Stimulated activated CD4-positive, alpha-beta T cell treated with anti-CD3 and anti-CD28 coated beads, Interleukin-1b, Interleukin-23, amount 100 ng/mL, for 4 hours (primary cell): ENCODE measurements at places on chromosomes 16 and 17.

DNA sequence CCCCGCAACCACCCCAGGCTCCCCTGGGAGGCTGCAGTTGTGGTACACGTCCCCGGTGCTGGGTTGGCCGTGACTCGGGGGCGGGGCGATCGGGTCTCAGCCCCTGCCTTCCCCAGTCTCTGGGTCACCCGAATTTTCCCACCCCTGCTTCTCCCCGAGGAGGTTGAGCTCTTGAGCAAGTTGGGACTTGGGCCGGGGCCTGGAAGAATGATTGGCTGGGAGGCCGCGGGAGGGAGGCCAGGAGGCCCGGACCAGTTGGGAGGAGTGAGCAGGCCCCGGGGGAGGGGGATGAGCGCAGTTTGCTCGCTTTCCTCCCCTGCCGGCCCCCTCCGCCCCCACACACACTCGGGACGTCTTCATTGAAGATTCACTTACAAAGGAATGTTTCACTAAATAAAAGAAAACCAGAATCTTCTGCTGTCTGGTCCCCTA, 4.5 kb upstream of the HEXIM1 start:
- DNase-seq: no peak

DNA sequence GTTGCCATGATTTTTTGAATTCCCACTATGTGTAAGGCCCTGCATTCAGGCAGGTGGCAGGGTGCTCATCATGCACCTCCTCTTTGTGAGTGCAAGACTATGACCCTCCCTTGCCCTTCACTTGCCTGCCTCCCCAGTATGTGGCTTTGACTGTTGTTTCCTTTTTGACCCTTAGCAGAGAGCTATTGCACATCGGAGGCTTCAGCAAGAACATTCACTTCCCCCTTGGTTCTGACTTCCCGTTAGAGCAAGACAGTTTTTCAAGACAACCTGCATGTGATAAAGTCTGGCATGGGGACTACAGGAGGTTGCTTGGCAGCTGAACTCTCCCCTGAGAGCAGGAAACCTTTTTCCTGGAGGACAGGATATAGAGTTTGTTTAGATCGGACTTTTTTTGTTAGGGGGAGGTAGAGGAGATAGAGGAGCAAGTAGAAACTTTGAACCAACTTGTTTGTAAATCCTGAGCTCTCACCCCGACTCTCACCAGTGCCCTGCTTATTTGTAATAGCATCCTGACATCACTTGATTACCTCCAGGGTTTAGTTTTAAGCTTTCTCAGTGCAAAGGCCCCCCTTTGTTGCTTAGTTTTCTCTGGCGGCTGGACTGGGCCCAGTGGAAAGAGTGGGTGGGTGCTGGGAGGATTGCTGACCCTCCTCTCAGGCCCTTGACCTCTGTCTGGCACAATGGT, 34.3 kb downstream of the LIMD2 start:
- no peak for DNase-seq

DNA sequence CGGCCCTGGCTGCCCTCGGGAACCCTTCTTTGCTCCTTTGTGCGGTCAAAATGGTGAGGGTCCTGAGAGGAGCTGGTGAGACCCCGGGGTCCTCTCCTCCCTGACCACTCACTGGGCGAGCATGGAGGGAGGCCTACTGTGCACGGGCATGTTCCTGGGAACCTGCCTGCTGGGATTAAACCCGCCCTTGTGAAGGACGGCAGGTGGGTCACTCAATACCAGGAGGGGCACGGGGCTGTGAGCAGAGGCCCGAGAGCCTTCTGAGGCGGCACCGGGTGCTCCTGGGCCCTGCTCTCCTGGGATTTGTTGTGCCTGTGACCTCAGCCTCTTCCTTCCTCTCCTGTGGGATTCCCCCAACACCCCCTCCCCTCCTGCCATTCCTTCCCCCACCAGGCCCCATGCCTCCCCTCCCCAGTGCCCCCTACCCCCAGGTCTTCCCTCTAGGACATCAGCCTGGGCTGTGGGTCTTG, 19.7 kb downstream of the METRNL start:
- DNase-seq: no peak

DNA sequence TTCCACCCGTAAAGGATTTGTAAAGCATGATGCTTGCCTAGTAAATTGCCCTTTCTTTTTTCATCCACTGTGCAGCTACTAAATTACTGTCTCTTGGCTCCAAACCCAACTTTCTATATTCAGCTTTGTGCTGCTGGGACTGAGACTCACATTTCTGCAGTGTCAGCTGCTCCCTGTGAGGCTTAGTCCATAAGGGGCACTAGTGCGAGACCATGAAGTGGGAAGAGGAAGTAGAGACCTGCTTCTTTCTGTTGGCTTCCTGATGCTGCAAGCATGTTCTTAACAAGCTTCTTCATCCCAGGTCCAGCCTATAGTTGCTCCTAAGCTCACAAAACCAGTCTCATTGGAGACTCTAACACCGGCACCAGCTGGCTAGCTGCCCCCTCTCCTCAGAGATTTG, 74.9 kb upstream of the HS3ST2 start:
- no peak for DNase-seq

- DNase-seq: no peak
Observed at GRCh38 chr17:63740464-63741142, 996 bp downstream of the STRADA start.

GRCh38 chr17:37791447-37792399, 46.9 kb upstream of the HNF1B start:
- DNase-seq: no peak

DNA sequence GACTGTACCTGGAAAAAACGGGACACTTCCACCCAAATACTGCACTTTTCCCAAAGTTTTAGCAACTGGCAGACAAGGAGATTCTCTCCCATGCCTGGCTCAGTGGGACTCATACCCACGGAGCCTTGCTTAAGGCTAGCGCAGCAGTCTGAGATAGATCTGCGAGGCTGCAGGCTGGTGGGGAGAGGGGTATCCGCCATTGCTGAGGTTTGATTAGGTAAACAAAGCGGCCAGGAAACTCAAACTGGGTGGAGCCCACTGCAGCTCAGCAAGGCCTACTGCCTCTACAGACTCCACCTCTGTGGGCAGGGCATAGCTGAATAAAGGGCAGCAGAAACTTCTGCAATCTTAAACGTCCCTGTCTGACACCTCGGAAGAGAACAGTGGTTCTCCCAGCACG, 44.8 kb downstream of the UTP18 start:
- no peak for DNase-seq

- DNase-seq: no peak
Observed at GRCh38 chr16:24896439-24896838, 50.7 kb downstream of the SLC5A11 start.

- DNase-seq: no peak
Observed at GRCh38 chr17:37247825-37248224, 128.0 kb upstream of the C17orf78 start.

DNA sequence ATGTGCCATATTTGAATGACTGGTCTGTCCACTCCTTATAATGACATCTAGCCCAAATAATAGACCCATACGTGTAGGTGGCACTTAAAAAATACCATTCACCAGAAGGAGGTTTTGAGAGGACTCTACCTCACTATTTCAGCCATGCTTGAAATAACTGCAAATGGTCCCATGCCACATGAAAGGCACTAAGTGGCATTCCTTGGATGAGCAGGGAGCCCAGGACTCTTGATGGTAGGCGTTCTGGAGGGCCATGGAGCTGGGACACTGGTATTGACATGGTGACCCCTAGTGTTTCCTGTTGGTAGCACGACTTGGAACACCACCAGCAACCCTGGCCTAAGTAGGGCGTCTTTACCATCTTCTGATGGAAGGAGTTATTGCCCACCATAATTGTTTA, 148.7 kb upstream of the ZFHX3 start:
- no peak for DNase-seq

GRCh38 chr17:43517161-43517560, 29.0 kb downstream of the ETV4 start:
- no peak for DNase-seq

DNA sequence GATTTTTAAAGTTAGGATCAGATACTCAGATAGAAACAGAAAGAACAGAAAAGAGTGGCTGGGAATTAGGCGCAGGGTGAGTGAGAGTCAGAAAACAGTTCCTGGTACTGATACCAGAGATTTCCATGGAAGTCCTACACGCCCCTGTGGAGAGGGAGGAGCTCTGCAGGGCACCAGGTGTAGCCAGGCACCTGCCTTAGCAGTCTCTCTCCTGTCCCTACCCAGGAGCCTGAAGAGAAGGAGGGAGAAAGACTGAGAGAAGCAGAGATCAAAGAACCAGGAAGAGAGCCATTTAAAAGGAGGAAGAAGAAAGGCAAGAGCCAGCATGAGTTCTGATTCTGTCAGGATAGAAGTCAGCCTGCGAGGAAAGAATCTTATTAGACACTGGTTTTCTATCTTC, 65.0 kb downstream of the CBLN1 start:
- no peak for DNase-seq

- DNase-seq: no peak
Observed at GRCh38 chr17:73625991-73626673, 18.1 kb downstream of the SDK2 start.

- no peak for DNase-seq
Observed at GRCh38 chr17:58158181-58158580, 8.6 kb upstream of the OR4D2 start.

- DNase-seq: no peak
Observed at GRCh38 chr17:61208301-61209105, 191.1 kb upstream of the TBX2 start.

DNA sequence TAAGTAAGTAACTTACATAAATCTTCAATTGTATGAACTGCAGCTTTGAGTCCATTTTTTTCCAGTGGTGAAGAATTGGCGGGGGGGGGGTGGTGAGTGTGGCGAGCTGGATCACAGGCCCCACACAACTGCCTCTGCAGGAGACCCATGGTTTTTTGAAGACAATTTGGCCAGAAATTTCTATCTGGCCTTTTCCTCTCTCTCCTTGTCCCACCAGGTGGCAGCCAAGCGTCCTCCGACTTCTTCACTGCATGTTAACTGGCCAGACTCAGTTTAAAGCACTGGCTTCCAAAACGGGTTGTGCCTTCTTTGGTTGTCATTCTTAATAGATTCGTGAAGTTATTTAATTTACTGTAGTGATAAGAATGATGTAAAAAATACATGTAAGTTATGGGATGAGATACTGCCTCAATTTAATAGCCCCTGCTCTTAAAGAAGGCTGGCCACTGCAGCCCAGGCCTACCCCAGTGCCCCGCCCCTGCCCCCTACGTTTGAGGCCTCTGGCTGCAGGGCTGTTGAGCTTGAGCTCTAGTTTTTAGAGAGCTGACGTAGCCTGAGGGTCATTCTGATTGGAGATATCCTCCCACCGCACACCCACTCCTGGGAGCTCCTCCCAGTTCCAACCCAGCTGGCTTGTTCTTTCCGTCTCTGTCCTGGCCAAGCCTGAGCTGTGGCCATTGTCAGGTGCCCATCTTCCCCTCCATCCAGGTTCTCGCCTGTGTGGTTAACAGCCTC, 36.4 kb downstream of the AKAP1 start:
- no peak for DNase-seq

DNA sequence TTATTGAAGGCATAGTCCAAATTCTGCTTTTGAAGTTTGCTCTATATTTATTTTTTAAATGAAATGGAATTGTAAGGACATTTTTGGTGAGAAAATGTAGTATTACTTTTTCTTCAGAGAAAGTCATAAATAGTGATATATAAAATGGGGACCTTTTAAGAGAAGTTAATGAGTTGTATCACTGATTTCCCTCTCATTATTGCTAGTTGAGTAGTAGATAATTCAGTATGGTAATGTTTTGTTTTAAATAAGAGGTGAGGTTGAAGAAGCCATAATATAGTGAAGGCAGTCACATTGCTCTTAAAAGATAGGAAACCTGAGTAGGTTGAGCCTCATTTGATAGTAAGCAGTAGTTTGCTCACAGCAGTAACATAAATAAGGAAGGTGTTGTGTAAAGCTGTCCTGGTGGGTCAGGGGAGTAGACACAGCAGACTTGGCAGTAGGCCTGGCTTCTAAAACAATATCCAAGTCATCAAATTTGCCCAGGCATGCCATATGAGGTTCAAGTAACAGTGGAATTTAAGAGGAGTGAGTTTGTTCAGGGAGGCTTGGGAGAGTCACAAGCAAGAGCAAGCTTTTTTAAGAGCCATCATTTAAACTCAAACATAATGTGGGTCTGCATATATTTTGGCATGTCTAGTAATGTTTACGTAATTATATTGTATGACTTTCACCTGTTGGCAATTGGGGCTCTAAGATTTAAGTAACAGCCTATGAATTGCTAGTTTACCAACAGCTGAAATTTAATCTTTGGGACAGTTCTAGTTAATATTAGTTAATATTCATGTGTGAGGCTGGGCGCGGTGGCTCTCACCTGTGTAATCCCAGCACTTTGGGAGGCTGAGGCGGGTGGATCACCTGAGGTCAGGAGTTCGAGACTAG, 6.5 kb downstream of the NFATC3 start:
- DNase-seq: no peak

DNA sequence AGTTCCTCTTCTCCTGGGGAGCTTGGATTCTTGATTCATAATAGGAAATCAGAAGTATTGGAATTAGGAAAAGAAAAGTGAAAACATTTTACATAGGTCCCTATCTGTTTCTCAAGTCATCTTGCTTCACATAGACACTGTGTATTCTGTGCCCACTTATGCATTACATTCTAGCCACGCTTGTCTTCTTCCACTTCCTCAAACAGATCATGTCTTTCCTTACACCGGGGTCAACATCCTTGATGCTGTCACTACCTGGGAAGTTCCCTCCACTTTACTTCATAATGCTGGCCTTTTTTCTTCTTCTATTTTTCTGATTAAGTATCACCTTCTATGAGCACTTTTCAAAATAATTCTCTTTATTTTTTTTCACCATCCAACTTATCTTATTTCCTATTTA, 606.4 kb upstream of the CDH8 start:
- no peak for DNase-seq

DNA sequence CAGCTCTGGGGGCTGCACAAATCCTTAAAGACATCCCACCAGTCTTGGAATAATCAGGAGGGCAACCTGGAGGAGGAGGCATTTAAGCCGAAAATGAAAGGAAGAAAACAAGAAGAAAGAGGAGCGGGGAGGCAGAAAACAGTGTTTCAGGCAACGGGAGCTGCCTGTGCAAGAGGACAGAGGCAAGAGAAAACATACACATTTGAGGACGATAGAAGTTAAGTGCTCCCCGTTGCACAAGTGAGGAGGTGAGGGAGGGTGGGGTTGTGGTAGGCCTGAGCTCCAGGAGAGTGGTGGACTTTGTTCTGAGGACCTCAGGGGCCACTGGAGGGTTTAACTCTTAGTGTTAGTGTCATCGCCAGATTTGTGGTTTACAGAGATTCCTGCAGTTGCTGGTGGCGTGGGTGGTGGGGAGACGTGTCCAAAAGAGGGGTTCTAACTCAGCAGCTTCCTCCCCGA, 27.6 kb upstream of the CIBAR2 start:
- DNase-seq: no peak
